ENCODE measurements at places on chromosomes 12 and 14. TPM values are rescaled to one million over a fixed set of nuclear protein-coding genes. Genes with fewer than 3 reads are reported as not detected.

ACSM4 gene
- total RNA-seq, result not detected

TAC3 gene
- not detected for total RNA-seq

GRCh38 chr12:67747869-67748742, 99.6 kb downstream of the DYRK2 start:
- no peak overlapping the region for H3K27ac ChIP-seq
- H3K4me1 ChIP-seq, result no peaks in the 10 kb centered on the region
- H3K36me3 ChIP-seq, result no peaks in the 10 kb centered on the region
- DNase-seq, result no peak

DNA sequence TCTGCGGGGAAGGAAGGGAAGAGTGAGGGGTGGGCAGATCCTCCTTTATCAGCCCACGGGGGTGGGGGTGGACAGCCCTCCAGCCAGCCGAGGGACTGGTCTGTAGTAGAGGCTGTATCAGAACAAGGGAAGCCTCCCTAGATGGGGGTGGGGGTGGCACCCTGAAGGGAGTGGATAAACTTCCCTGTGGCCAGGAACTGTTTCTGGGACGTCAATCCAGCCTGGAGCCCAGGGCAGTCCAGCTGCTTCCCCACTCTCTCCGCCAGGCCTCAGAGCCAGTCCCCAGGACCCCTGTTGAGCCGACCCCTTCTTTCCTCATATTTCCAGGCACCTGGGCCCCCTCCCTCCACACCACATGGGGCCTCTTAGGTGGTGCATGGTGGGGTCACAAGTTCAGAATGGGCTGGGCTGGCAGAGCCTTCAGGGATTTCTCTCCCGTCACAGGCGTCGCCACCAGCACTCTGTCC, 6.7 kb downstream of the PLD4 start:
- peak; percentile 44 for DNase-seq
- no peaks in the 10 kb centered on the region for H3K36me3 ChIP-seq
- no peaks in the 10 kb centered on the region for H3K4me1 ChIP-seq
- H3K4me3 ChIP-seq, result no peak overlapping the region
- H3K27ac ChIP-seq, result no peak overlapping the region

- H3K27ac ChIP-seq, result no peak overlapping the region
- no peaks in the 10 kb centered on the region for H3K4me1 ChIP-seq
- no peaks in the 10 kb centered on the region for H3K27me3 ChIP-seq
- no peak overlapping the region for H3K4me3 ChIP-seq
- DNase-seq, result no peak
Observed at GRCh38 chr12:60197589-60197988, 601.8 kb downstream of the SLC16A7 start.

DNA sequence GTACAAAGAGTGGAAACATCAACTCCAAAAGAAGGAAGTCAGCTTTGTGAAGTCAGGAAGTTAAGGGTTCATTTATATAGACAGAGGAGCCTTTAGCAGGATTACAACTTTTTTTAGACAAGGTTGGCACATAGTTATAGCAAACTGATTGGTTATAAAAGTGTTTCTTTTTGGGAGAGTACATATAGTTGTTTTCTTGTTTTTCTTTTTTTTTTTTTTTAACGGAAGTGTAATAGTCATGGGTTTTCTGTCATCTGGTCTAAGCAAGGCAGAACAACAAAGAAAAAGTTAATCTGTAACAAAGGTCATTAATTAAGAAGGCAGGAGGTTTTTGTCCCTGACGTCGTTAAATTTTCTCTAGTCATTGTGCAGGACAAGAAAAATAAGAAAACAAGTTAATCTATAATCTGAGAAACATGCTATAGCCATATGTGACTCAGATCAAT, 13.0 kb upstream of the MFAP5 start:
- no peaks in the 10 kb centered on the region for H3K27me3 ChIP-seq
- H3K36me3 ChIP-seq, result no peaks in the 10 kb centered on the region
- DNase-seq, result no peak
- H3K27ac ChIP-seq, result no peak overlapping the region
- H3K4me3 ChIP-seq, result no peak overlapping the region

GRCh38 chr14:88998027-88998426, 173.6 kb downstream of the TTC8 start:
- no peak overlapping the region for H3K4me3 ChIP-seq
- H3K4me1 ChIP-seq, result no peaks in the 10 kb centered on the region
- no peaks in the 10 kb centered on the region for H3K36me3 ChIP-seq
- DNase-seq, result no peak

CCDC196 gene
- not detected for total RNA-seq

- H3K4me3 ChIP-seq, result no peak overlapping the region
- H3K36me3 ChIP-seq, result no peaks in the 10 kb centered on the region
- no peak overlapping the region for H3K27ac ChIP-seq
- no peaks in the 10 kb centered on the region for H3K27me3 ChIP-seq
- H3K4me1 ChIP-seq, result no peaks in the 10 kb centered on the region
Observed at GRCh38 chr12:116502989-116503496, 56.1 kb upstream of the MAP1LC3B2 start.
